Mesothelial cell of epicardium (in vitro differentiated cells): ENCODE measurements at places on chromosomes 2 and 18. TPM values are rescaled to one million over a fixed set of nuclear protein-coding genes. Genes with fewer than 3 reads are reported as not detected.

Gene HOXD4
- total RNA-seq = 0.67 to 1.4 TPM (median 1.3 TPM) in 3 replicates

DNA sequence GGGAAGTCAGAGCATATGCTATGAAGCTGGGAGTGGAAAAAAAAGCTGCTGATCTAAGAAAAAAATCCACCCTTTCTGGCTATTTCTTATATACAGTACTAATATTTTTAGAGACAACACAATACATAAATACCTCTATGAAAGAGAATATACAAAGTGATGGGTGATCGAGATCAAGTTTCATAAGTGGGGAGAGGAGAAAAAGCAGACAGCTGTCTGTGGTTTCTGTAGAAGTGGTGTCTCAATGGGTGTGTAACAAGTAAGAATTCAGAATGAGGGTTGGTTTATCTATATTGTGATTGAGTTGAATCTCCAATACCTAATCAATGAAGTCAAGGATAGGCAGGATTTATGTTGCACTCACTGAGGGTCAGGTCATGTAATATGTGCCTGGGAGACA is 191.0 kb downstream of the HNMT start:
- peaks cover 4% of the 10 kb centered on the region for H3K36me3 ChIP-seq
- H3K27me3 ChIP-seq = no peaks in the 10 kb centered on the region
- DNase-seq = no peak
- H3K4me3 ChIP-seq = no peak overlapping the region

DNA sequence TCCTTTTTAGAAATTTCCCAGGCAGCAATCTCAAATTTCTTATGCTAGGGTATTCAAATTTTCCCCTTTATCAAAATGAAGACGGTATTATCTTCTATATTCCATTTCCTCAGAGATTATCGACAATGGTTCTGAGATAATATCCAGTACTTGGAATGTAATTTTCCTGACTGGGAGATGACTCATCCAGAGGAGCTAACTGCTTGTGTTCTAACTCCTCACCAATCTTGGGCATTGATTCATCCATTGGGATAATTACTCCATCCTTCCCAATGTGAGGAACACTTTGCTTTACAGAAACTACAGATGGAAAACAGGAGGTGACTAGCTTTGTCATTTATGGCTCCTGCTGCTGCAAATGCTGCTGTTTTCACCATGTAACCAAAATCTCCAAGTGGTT is 239.4 kb upstream of the LYPD1 start:
- no peak overlapping the region for H3K27ac ChIP-seq
- H3K36me3 ChIP-seq = no peaks in the 10 kb centered on the region
- no peak overlapping the region for H3K4me3 ChIP-seq
- H3K4me1 ChIP-seq = peaks cover 11% of the 10 kb centered on the region
- H3K27me3 ChIP-seq = peaks cover 8% of the 10 kb centered on the region

DNA sequence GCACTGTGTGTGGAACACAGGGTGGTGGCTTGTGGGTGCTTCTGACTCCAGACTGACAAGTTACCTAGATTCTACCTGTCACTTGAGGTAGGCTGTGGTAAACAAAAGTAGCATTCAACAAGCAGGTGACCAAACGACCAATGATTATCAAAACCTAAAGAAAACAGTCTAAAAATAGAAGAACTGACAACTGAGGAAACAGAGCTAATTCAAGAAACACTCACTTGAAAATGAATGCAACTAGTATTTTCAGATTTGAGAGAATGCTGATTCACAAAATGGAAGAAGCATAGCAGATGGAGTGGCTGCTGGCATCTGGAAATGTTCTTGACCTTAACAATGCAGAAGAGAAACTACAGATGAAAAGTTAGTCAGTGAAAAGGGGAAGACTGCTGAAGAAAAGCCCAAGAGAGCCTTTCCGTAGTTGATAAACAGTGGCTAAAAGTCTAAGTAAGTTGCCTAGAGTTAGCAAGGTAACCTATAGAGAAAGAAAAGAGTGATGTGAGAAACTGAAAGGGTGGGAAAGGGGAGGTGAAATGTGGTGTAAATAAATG is 170.4 kb downstream of the NCK2 start:
- no peaks in the 10 kb centered on the region for H3K4me1 ChIP-seq
- no peak overlapping the region for H3K4me3 ChIP-seq
- H3K27me3 ChIP-seq = no peaks in the 10 kb centered on the region
- DNase-seq = no peak
- H3K27ac ChIP-seq = no peak overlapping the region

- H3K27ac ChIP-seq = no peak overlapping the region
- no peak overlapping the region for H3K4me3 ChIP-seq
- H3K27me3 ChIP-seq = no peaks in the 10 kb centered on the region
- peaks cover 12% of the 10 kb centered on the region for H3K4me1 ChIP-seq
These were observed 11.4 kb downstream of the UBE2E3 start for GRCh38 chr2:180991820-180992219.

DNA sequence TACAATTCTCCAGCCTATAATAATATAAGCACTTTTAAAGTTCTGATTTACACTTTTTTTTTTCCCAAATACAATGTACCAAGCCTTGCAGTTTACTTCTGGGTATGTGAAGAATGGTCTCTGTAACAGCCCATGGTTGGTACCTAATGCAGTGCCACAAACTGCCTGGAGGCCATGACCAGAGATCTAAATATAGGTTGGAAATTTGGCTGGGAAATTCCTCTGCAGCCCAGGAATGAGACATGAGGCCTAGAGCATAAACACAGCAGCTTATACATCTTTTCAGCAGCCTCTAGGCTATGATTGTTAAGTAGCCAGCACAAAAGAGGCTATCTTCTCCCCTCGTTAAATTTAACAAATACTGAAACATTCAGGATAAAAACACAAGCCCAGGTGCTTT is 432.0 kb upstream of the FAM98A start:
- H3K27me3 ChIP-seq = no peaks in the 10 kb centered on the region
- H3K4me3 ChIP-seq = no peak overlapping the region
- H3K27ac ChIP-seq = no peak overlapping the region
- no peaks in the 10 kb centered on the region for H3K36me3 ChIP-seq
- DNase-seq = no peak

Gene CCDC141
- 1.0 to 1.2 TPM (median 1.1 TPM) in 3 replicates for total RNA-seq

DNA sequence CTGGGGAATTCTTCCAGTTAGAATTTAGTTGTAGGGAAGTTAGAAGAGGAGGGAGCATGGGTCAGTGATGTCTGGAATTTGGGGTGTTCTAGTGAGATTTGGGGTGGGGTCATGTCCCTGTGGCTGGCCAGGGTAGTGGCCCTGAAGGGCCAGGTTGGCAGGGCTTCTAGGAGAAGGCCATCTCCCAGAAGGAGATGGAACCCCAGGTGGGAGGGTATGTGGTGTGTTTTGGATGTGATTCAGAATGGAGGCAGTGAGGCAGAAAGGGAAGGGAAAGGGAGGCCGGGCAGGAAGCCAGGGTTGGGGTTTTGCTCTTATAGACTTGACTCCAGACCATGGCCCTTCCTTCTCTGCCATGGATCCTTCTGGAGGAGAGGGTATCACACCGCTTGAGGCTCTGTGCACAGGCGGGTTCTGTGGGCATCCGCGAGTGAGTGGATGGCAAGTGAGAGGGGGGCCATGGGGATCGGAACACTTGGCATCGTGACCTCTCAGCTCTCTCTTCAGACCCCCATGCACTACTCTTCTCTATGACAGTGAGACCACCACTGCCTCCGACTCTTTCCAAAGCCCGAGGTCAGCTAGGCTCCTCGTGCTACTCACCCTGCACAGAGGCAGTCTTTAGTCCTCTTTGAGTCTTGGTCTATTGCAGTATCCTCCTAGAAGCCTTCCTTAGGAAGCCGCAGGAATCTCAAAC is 7.3 kb downstream of the GREB1 start:
- DNase-seq = no peak
- no peak overlapping the region for H3K27ac ChIP-seq
- H3K27me3 ChIP-seq = no peaks in the 10 kb centered on the region
- H3K36me3 ChIP-seq = no peaks in the 10 kb centered on the region
- peaks cover 22% of the 10 kb centered on the region for H3K4me1 ChIP-seq

DNA sequence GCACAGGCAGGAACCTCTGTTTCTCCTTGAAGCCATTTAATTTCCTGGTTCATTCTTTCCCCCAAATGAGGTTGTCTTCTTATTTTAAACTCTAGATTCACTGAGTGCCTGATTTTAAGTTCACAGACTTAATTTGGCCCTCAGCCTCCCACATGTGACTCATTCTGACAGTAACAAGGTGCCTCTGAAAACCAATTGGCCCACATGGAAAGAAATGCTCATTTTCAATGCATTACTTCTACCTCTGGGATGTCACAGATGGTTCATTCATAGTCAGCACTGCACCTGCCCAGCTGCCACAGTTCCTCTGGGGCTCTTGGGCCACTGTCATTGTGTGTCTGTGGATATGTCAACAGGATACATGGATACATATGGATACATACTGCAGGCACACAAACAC is 140.4 kb upstream of the CAPN13 start:
- H3K36me3 ChIP-seq = no peaks in the 10 kb centered on the region
- DNase-seq = no peak
- H3K27me3 ChIP-seq = peaks cover 18% of the 10 kb centered on the region

Gene DCC
- total RNA-seq = 0.38 to 1.3 TPM (median 1.0 TPM) in 3 replicates

DNA sequence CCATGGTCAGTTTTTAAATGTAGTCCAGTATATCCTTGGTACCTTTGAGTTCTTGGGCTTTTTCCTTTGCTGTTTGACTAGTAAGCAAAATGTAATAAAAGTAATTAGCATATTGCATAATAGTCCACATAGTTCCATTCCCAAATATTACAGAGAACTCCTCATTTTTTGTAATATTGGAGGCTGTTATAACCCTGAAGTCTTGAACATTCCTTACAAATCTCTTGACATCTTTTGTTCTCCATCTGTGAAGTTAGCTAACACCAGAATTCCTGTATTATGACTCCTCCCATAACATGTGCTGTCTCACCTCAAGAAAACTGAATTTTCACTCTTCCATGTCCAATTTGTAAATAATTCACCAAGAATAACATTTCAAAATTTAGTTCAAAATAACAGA is 17.1 kb downstream of the CREB1 start:
- no peaks in the 10 kb centered on the region for H3K27me3 ChIP-seq
- DNase-seq = no peak
- peaks cover 15% of the 10 kb centered on the region for H3K36me3 ChIP-seq
- H3K27ac ChIP-seq = peak overlapping the region; percentile 23

Gene TFCP2L1
- 0.13 to 0.54 TPM (median 0.16 TPM) in 3 replicates for total RNA-seq

DNA sequence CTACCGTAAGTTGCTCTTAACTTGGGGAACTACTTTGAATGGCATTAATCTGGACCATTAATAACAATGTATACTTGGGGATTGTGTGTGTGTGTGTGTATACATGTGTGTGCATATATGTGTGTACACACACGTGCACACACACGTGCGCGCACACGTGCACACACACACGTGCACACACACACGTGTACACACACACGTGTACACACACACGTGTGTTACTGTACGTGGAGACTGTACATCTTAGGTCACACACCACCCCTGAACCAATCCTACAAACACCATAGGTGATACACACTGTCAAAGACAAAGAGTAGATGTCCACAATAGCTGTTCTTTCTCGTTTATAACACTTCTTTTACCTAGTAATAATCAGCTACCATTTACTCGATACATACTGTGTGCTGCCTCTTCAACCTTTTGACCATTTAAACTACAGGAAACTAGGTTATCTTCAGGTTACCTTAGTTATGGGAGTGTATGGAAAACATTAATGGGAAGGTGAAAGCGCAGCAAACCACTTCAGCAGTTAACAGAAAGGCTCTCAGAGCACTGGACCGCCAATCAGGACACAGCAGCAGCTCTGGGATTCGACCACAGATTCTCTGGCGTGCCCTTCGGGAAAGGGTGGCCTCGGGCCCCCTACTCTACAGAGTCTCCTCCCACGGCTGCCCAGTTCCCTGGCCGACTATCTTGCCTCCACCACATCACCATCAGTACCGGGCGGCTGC is 894 bp upstream of the GCC2 start:
- peak overlapping the region; percentile 97 for H3K27ac ChIP-seq
- H3K4me1 ChIP-seq = peaks cover 21% of the 10 kb centered on the region
- H3K4me3 ChIP-seq = peak overlapping the region; percentile 88
- no peaks in the 10 kb centered on the region for H3K27me3 ChIP-seq
- no peak for DNase-seq

DNA sequence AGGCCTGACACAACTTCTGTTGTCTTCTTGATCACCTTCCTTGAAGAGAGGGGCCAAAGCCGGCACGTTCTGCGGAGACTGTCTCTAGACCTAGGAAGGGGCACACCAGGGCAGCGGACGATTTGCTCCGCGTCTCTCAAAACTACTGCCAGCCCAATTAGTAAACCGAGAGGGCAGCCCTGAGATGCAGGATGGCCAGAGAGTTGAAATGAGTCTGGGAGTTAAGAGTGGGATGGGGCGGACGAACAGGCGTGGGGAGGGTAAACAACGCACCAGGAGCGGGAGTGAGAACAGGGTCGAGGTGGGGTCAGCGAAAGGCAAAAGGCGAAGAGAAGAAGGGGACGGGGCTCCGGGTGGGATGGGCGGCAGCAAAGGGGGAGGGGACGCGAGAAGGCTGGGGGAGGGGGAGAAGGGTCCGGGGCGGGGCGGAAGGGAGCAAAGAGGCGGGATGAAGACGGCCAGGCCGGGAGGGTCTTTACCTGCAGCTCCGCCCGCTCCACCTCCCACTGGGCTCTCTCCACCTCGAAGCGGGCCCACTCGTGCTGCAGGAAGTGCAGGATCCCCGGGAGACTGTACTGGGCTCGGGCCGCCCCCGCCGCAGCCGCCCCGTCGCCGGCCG is 476 bp downstream of the STRN start:
- H3K4me1 ChIP-seq = peaks cover 56% of the 10 kb centered on the region
- H3K4me3 ChIP-seq = peak overlapping the region; percentile 96
- no peaks in the 10 kb centered on the region for H3K27me3 ChIP-seq
- no peaks in the 10 kb centered on the region for H3K36me3 ChIP-seq

DNA sequence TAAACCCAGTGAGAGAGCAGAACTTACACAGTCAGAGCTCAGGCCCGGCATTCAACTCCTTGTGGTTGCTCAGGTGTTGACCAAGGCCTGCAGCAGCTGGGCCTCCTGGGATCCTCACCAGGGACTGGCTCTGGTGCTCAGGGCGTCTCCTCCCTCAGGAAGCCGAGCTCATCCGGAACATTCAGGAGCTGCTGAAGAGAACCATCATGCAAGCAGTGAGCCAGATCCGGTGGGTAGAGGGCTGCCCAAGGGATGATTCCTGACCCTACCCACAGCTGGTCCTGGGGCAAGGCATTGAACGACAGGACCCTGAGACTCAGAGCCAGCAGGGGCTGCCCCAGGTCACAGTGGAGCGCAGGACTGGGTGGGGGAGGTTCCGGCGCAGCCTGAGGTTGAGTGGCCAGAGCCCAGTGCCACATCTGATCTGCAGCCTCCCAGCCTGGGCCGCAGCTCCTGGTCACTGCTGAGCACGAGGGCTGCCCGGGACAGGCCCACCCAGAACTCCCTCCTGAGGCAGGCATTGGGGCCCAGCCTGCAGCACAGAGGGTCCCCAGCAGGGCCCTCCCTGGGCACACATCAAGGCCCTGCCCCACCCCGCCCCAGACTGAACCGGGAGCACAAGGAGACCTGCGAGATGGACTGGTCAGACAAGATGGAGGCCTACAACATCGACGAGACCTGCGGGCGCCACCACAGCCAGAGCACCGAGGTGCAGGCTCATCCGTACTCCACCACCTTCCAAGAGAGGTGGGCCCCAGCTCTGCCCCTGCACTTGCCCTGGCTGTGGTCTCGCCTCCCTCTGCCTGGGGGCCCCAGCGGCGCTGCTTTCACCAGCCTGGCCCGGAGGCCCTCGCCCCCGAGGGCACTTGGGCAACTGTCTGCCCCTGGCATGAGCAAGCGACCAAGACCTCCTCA is 2.4 kb downstream of the TEKT4 start:
- DNase-seq = no peak
- no peaks in the 10 kb centered on the region for H3K36me3 ChIP-seq
- no peak overlapping the region for H3K27ac ChIP-seq
- H3K4me3 ChIP-seq = no peak overlapping the region
- peaks cover 16% of the 10 kb centered on the region for H3K27me3 ChIP-seq

GRCh38 chr2:133143645-133144044 is 424.6 kb downstream of the NCKAP5 start:
- H3K27ac ChIP-seq = no peak overlapping the region
- no peak for DNase-seq
- H3K4me1 ChIP-seq = no peaks in the 10 kb centered on the region
- H3K36me3 ChIP-seq = no peaks in the 10 kb centered on the region
- H3K4me3 ChIP-seq = no peak overlapping the region
